ENCODE measurements at places on chromosomes 4 and X. TPM values are rescaled to one million over a fixed set of nuclear protein-coding genes. Genes with fewer than 3 reads are reported as not detected.

GRCh38 chr4:181293014-181293413, 950.2 kb upstream of the TENM3 start:
- H3K4me1 ChIP-seq = no peaks in the 10 kb centered on the region
- H3K27me3 ChIP-seq = no peaks in the 10 kb centered on the region
- H3K36me3 ChIP-seq = no peaks in the 10 kb centered on the region
- H3K4me3 ChIP-seq = no peak overlapping the region
- DNase-seq = no peak

- peak; percentile 68 for DNase-seq
- H3K36me3 ChIP-seq = no peaks in the 10 kb centered on the region
- peaks cover 11% of the 10 kb centered on the region for H3K4me1 ChIP-seq
These were observed 4.2 kb upstream of the ZNF157 start for GRCh38 chrX:47366041-47366722.

Gene IQSEC2
- 0.48 TPM for total RNA-seq

Gene DIPK2B
- not detected for total RNA-seq

DNA sequence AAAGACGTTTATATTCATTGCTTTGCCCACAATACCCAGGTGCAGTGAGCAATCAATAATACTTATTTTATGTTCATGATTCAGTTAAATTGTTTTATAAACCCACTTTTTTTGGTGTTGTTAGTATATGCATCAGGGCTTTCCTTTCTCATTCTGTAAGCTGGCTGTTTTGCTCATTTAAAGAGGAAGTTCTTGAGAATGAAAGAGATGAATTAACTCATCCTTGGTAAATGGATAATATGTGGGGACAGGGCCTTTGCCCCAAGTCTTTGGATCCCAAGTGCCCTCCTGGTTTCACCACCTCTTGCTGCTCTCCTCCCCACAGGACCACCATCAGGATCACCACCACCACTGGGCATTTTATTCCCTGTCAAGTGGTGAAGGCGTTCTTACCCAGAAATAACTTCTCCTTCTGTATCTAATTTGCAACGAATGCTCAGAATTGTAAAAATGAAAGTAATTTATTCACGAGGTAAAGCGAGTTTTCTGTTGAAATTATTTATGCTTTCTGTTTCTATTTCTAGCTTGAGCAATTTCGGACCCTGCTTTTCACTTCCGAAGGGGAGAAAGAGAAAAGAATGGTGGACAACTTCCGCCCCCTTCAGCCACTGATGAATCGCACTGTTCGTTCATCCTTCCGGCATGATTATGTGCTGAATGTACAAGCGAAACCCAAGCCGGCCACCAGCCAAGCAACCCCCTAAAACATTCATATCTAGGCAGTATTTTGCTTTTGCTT, 8.2 kb upstream of the ZRSR2 start:
- peaks cover 14% of the 10 kb centered on the region for H3K4me1 ChIP-seq
- DNase-seq = peak; percentile 43
- peaks cover 36% of the 10 kb centered on the region for H3K36me3 ChIP-seq
- H3K4me3 ChIP-seq = peak overlapping the region; percentile 81
- peak overlapping the region; percentile 99 for H3K27ac ChIP-seq
